ENCODE measurements at places on chromosomes 2 and 18.

GRCh38 chr18:29174891-29175290 is 998.0 kb upstream of the CDH2 start:
- no peak for DNase-seq

GRCh38 chr2:33665039-33665438 is 65.9 kb upstream of the FAM98A start:
- no peak for DNase-seq

DNA sequence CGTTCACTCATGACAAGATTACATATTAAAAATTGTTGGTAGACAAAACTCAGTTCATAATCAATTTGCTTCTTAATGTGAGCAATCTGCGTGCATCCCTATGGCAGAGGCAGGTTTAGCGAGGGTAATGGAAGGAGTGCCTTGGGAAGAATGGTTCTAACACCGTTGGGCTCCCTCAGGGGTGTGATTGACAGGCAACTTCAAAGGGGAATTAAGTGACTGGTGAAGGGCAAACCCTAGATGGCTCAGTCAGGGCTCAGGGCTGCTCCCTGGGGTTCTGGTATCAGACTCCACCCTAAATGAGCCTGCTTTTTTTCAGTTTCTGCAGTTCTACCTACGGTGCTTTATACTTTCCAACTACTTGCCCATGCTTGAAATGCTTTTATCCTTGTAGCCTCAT is 419.5 kb upstream of the CELF4 start:
- no peak for DNase-seq

DNA sequence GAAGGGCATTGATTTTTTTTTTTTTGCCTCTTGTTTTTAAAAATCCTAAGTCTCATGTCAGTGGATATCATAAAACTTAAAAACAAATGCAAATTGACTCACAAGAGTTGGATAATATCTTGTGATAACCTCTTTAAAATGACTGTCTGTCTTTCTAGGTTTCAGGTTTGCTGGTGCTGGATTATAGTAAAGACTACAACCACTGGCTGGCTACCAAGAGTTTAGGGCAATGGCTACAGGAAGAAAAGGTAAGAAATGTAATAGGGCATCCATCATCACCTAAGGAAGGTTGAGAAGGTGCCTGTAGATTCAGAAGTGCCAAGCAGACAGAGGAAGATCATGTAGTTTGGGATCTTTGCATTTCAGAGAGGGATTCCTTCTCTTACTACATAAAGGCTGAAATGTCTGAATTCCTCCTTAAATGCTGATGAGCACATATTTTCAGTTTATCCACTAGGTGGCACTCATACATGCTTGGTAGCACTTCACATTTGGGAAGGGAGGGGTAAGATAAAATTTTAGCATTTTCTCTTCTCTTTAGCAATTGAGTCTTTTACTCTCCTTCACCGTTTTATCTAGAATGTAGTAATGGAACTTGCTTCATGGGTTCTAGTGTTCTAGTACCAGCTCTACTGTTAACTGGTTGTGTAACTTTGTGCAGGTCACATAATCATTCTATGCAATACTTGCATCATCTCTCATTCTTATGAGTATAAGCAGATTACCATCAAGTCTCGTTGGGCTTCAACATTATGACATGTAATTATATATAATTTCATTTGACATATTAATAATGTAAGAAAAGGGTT is 21.1 kb downstream of the CPS1 start:
- peak; percentile 2 for DNase-seq

- DNase-seq = no peak
Measured at GRCh38 chr2:215967590-215968378, 45.6 kb downstream of the MREG start.

DNA sequence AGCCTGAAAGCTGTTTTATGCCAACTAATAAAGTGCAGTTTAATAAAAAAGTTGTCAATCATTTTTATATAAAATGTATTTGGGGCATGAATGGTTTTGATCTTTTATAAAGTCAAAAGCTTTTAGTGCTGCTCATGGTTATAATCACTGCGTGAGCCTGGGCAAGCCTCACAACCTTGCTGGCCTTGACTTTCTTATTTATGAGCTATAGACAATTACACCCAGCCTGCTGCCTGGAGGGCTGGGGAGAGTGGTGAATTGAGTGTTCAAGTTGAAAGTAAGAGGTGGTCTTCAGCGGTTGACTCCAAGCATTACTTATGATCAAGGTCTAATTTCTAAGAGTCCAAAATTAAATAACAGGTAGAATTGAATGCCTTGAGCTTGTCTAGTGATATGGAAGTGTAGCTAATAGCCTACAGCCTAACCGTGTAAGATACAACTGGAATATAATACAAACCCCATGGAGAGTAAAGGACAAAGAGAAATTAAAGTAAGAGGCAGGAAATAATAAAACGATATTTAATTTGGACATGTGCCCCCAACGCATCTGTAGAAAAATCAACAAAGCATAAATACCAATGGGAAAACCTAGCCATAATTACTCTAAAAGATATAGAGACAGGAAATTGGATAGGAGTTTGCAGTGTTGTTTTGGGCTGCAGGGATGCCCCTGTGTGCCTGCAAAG is 106.0 kb upstream of the CYP1B1 start:
- no peak for DNase-seq

- no peak for DNase-seq
Measured at GRCh38 chr18:6928359-6928758, 189.2 kb downstream of the LAMA1 start.

DNA sequence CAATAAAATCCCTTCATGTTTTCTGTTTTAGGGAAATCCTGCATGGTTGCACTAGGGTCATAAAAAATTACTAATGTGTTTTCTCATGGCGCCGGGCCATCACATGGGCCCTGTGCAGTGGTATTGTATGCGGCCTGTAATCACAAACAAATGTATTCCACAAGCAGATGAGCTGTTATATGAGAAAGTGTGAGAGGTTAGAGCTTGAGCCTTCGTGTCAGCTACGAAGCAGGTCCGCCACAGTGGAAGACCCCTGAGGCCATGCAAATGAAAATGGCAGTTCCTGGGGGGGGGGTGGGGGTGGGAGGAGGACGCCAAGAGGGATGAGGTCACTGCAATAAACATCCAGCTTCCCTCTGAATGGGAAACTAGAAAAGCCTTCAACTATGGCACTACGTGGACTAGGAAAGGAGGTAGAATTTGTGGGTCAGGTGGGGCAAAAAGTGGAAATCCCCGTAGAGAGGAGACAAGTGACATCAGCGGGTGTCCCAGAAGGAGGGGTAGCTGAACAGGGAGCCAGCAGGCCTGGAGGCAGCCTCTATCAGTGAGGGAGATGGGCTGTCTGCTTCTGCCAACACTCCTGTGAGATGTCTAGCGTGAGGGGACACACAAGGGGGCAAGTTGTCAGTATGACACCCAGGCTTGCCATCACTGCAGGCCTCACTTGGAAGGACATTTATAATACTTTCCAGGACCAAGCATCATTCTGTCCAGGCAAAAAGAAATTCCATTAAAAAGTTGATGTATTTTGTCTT is 130.3 kb upstream of the CTAGE1 start:
- no peak for DNase-seq

DNA sequence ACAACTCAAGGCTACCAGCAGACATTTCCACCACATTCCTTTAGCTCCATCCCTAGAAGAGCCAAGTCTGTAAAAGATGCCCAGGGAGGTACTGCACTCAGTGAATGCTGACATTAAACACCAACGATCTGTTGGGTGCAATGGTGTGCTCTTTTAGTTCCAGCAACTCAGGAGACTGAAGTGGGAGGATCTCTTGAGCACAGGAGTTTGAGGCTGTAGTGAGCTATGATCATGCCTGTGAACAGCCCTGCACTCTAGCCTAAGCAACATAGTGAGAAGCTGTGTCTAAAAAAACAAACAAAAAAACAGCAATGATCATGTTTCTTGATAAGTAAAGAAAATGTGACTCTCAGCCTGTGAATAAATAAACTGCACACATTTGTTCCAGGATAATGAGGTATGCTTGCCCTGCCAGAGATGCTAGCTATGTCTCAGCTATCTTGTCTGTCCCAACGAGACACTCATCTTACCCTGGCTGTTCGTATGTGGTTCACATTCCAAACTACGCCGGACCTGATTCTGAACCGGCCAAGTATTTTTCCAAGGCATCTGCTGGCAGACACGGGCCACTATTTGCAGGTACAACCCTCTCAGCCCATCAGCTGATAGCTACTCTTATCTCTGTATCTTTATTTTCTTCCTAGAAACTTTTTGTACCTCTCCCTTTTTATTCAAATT is 21.8 kb downstream of the TMEM182 start:
- DNase-seq = no peak

GRCh38 chr18:61703508-61703907 is 189.3 kb downstream of the RNF152 start:
- DNase-seq = no peak

DNA sequence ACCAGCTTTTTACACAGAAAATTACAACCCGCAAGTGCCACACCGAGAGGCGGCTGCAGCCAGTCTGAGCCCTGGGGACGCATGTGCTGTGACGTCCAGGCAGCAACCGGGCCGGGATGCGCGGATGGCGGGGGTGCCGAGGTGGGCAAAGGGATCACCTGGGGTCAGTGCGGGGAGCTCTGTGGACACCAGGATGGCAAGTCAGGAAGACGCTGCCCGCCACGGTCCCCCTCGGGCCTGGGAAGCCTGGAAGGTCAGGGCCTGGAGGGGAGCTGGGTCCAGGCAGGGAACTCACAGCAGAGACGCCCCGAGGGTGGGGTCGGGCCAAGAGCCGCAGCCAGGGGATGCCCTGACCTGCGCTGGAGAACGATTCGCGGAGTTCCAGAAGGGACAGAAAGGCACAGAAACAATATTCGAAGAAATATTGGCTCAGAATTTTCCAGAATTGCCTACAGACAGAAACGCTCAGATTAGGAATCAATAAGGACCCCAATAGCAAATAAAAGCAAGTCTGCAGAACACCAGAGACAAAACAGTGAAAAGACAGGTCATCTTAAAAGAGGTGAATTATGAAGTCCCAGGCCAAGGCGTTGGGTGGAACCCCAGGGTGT is 11.7 kb upstream of the KIF1A start:
- DNase-seq = no peak

GRCh38 chr2:144152817-144153271 is 367.1 kb downstream of the ZEB2 start:
- no peak for DNase-seq

GRCh38 chr2:227822416-227823003 is 8.9 kb downstream of the CCL20 start:
- no peak for DNase-seq

- DNase-seq = no peak
Measured at GRCh38 chr2:178498137-178498536, 17.9 kb downstream of the PLEKHA3 start.

GRCh38 chr2:73067043-73067442 is 4.5 kb downstream of the SFXN5 start:
- no peak for DNase-seq

GRCh38 chr2:10071595-10071994 is 8.6 kb downstream of the CYS1 start:
- no peak for DNase-seq

- DNase-seq = no peak
Measured at GRCh38 chr2:187365315-187365714, 82.7 kb downstream of the CALCRL start.

- no peak for DNase-seq
Measured at GRCh38 chr2:217664761-217665160, 338.0 kb downstream of the TNS1 start.

DNA sequence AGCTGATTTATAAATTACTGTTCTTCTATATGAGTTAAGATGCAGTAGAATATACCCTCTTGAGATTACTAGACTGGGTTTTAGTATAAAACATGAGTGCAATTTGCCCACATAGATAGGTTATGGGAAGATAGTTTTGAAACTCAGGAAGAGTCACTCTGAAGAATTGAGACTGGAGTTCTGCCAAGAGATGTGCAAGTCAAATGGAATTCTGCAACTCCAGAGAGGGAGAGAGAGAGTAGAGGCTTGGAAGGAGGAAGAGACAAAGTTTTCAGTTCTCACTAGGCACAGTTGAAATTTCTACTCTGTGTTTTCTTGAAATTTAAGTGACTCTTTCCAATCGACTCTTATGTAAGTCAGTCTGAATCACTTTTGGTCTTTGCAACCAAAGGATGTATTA is 878.8 kb downstream of the TSN start:
- no peak for DNase-seq

DNA sequence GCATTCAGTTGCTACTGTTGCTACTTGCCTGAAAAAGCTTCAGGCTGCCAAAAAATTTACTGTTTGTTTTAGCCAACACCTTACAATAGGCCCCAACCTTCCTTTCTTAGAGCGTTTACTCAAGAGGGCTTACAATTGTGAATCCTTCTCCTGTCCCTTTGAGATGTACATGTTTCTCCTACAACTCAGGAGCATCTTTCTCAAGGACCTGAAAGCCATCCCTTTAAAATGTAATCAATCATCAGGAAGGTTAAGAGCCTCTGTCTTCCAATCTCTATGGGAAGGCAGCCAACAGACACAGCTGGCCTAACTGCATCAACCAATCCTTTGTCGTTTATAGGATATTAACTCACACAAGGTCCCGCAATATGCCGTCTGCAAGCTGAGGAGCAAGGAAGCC is 3.4 kb upstream of the IER3IP1 start:
- no peak for DNase-seq

Data from GM12891 (cell line).